Dorsolateral prefrontal cortex (tissue), 122 donors: ENCODE measurements at places on chromosomes 5 and 9.

GRCh38 chr5:148924817-148925216 lies 98.4 kb downstream of the ADRB2 start:
- no peak for DNase-seq

- DNase-seq: peak; percentile 61
Measured at GRCh38 chr5:163347671-163348070, 89.7 kb upstream of the CCNG1 start.

- no peak for DNase-seq
Measured at GRCh38 chr5:55159763-55160492, at the start of gene GPX8. TSS of gene GPX8 (plus strand) at chr5:55160171. CDS start at chr5:55160193, 22 bp downstream.

- no peak for DNase-seq
Measured at GRCh38 chr9:128497824-128498610, 6.5 kb upstream of the GLE1 start.

DNA sequence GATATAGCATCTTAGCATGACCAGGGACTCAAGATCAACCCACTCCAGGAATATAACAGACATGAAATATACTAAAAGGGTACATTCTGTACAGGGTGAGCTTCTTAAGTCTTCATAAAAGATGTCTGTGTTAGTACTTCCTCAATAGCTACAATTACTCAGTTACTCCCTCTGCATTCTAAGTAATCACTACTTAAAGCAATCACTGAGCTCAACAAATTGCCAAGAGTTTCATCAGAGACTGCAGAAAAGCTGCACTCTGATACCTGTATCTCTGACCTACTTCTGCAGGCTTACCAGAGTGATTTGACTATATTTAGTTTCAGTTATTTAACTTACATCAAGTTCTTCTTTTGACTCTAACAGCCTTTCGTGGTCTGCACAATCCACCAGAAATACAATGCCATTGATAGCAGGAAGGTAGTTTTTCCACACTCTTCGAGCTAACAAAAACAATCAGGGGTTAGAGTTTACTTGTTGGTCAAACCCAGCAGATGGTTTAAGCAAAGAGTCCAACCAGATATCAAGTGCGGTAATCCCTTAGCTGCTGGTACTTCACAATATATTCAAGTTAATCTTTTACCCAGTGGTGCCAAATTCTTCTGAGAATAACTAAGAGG lies 23.3 kb downstream of the SAR1B start:
- no peak for DNase-seq
